ENCODE measurements at places on chromosomes 5 and 9.

DNA sequence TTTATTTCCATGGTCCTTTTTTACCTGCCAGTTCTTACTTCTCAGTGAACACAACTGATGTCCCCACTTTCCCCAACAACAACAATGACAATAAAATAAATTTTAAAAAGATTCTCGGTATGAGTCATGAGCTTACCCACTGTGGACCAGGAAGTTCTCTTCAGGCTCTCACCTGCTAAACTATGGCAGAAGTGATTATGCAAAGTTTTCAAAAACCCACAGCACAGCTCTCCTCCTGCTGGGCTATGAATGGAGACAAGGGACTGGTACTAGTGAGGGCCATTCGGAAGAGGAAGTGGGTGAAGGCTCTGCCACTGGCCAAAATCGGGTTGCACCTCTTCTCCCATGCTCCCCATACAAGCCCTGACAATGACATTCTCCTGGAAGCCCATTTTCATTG lies 429.4 kb downstream of the PIK3R1 start:
- no peak for DNase-seq

GRCh38 chr5:134394932-134395331 lies 16.7 kb downstream of the CDKN2AIPNL start:
- DNase-seq = no peak

DNA sequence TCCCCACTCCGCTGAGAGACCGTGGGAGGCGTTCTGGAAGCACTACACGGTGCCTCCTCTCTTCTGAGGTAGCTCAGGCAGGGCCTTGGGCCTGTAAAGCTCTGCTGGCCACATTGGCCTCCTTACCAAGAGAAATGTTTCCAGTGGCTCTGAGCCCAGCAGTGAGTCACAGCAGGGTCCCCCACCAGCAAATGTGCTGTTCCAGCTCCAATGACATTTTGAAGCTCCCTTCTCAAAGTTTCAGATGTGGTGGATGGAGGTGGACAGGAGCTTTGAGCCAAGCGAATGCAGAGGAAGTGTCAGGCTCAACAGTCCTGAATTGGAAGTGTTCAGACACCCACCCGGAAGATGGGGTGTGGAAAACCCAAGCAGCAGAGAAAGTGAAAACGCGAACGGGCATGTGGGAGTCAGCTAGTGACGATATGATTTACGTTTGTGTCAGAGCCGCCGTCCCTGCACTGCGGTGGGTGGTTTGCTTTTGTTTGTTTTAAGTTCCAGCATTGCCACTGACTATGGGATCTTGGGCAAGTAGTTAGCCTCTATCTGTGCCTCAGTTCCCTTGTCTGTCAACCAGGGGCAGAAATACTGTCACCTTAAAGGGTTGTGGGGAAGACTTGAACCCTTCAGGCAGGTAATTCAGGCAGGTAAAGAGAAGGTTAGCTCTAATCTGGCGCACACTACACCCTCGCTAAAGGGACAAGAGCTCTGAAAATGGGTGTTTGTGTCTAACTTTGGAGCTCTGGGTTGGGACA lies 38.2 kb downstream of the C5orf15 start:
- no peak for DNase-seq

DNA sequence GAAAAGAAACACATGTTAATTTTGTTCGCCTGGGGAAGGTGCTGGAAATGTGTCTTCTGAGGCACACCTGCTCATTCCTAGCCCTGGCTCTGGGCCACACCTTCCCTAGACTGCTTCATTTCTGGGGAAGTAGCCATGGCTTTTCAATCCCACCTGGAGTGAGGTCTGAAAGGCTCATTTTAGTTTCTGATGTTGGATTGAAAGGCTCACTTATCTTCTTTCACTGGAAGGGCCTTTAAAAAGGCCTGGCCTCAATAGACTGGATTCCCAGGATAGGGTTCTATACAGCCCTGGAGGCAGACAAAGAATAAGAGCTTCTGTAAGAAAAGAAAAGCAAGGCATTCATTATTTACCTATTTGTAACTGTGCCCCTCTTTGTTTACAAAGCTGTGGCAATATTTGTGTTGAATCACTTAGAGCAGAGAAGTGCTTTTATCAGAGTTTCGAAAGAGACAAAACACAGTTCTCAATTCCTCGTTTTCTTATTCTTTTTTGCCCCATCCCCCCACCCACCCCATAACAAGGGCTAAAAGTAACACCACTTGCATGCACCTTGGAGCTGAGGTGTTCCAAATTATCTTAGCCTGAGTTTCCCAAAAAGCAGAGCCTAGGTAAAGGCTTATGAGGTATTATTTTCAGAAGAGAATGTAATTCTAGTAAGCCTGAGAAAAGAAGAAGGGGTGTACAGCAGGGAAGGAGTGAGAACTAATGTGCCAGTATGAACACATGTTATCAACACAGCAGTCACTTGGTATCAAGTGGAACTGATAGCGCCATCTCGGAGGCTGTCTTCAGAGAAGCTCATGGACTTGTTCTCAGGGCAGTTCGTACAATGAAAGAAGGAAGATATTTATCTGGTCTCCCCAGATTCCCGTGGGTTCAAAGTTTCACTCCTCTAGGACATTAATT lies 413.1 kb downstream of the KCTD16 start:
- no peak for DNase-seq

- no peak for DNase-seq
These were observed 141.0 kb downstream of the GABBR2 start for GRCh38 chr9:98567540-98568233.

DNA sequence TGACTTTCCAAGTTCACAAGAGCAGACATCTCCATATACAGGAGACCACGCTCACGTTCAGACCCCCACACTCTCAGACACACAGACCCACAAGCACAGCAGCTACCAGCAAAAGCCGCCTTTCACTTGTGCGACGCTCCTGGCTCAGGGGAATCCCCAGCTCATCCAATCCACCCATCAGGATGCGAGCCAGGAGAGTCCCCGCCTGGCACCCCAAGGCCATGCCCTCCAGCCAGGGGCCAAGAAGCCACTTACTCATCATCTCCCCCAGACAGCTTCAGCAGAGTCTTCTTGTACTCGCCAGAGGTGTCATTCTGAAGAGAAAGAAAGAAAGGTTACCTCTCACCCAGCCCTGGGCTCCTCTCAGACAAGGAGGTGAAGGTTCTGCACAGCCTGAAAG lies 29.7 kb downstream of the ANXA6 start:
- no peak for DNase-seq

DNA sequence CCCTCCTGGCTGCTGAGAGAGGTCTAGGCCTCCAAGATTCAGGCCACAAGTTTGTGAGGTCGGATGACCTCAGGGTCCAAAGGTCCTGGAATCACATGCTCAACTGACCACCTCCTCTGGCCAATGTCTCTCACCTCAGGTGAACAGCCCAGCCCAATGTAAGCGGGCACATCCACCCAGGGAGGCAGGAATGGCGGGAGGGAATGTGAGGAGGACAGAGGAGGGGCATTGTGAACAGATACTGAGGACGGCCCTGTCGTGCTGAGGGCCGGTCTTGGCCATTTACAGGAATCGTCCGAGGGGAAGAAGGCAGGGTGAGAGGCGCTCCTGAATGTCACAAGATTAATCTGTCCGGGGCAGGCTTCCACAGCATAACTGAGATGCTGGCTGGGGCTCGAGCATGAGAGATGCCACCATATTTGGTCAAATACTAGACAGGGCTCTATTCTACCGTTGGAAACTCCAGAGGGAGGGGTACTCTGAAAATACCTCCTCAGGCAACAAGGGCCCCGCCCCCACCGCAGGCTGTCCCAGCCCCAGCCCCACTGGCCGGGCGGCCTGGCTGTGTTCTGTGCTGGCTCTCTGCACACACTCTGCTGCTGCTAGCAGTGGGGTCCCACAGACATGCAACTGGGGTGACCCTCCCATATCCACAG lies 1.5 kb upstream of the IL17B start:
- no peak for DNase-seq

DNA sequence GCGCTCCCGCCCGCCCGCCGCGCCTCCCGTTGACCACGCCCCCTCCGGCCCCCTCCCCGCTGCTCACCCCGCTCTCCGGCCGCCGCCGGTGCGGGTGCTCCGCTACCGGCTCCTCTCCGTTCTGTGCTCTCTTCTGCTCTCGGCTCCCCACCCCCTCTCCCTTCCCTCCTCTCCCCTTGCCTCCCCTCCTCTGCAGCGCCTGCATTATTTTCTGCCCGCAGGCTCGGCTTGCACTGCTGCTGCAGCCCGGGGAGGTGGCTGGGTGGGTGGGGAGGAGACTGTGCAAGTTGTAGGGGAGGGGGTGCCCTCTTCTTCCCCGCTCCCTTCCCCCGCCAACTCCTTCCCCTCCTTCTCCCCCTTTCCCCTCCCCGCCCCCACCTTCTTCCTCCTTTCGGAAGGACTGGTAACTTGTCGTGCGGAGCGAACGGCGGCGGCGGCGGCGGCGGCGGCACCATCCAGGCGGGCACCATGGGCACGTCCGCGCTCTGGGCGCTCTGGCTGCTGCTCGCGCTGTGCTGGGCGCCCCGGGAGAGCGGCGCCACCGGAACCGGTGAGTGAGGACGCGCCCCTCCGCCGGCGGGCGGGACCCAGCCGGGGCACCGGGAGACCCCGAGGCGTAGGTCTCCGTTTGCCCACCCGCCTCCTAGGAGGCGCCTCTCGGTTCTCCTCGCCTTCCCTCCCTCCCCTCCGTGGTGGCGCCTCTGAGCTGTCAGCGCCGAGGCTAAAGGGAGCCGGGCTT lies at the start of gene VLDLR:
Gene VLDLR (plus strand): TSS at position 66 of the 739 bp plus-strand sequence. CDS start 403 bp downstream, at position 469.
- no peak for DNase-seq

- no peak for DNase-seq
These were observed 47.5 kb upstream of the SLC1A1 start for GRCh38 chr9:4442806-4443205.

GRCh38 chr9:2466703-2467102 lies 154.9 kb upstream of the VLDLR start:
- no peak for DNase-seq

DNA sequence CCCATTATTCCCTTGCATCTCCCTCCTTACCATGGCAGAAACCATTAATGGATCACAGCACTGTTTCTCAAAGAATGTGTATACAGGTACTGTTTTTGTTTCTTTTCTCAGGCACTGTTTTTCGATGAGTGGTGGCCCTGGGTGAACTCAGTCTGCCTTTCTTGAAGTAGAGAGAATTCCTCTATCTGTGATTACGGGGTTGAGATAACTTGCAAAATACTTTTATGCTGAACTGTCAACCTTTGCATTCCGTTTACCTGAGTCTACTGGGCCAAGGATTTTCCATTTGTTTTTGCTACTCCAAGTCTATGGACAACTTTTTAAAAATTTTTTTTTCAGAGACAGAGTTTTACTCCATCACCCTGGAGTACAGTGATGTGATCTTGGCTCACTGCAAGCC lies 82.7 kb upstream of the CLINT1 start:
- no peak for DNase-seq

GRCh38 chr5:44727100-44727499 lies 81.6 kb upstream of the MRPS30 start:
- DNase-seq = no peak

DNA sequence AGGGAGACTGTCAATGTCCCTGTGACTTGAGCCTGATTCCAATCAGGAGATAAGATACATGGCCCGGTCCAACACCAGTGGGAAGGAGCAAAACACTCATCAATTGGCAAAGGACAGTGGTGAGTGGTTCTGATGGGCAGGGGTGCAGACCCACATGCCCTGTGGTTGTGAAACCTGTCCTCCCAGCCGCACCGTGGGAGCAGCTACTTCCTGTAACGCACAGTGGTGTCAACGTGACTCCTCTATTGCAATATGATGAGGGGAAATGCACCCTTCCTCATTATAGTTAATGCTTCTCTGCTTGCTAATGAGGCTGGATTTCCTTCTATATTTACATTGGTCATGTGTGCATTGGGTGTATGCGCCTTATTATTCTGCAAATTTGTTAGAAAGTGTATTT lies 223.0 kb downstream of the IRX1 start:
- DNase-seq = no peak

Measured in cortex of kidney (tissue), 1 donor.